ENCODE measurements at places on chromosomes 7 and 10.
A peak's percentile ranks its signal among the peaks of the same experiment; 100 is the strongest.

DNA sequence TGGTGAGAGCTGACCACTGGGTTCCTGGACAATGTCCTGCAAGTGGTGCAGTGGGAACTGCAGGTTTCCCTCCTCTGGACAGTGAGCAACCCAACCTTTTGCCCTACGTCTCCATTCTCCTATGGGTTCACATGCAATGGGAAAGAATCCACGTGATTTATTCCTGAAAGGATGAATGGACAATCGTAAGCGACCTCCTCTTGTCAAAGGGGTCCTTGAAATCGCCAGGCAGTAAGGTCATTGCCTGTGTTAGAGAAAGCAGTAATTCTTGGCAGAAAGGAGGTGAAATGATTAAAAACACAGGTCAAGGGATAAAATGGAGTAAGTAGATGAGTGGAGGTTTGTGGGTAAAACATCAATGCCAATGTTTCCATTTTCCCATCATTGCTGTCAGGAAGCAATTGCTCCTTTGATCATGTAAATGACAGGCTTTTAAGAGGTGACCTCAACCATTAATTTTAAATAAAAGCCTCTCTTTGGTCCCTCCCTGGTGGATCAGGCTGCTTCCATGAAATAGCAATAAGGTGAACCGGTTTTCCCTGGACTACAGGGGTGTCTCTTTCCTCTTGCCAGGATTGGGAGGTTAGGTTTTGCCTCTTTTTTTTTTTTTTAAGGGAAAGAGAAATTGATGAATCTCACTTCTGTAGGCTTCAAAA, 330.0 kb upstream of the PRKCQ start:
- DNase-seq = no peak

- no peak for DNase-seq
These were observed 15.3 kb downstream of the NUDT5 start for GRCh38 chr10:12180221-12180974.

- no peak for DNase-seq
These were observed 607.9 kb upstream of the MKI67 start for GRCh38 chr10:128734161-128734560.

DNA sequence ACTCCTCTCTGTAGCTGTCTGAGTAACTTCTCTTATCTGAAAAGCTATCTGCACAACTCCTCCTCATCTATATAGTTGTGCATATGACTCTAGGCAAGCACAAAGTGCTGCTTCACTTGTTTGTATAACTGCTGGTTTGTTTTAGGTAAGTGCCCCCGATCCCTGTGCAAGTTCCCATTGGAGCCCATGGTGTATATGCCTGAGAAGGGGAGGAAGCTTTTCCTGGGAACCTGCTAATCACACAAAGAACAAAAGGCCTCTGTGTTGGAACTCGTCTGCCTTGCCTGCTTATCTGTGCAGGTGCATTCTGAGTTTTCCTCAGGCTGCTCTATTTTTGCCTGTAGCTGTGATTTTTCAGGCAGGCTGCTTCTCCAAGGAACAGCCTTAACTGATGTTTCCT, 23.2 kb upstream of the PHF14 start:
- DNase-seq = no peak

DNA sequence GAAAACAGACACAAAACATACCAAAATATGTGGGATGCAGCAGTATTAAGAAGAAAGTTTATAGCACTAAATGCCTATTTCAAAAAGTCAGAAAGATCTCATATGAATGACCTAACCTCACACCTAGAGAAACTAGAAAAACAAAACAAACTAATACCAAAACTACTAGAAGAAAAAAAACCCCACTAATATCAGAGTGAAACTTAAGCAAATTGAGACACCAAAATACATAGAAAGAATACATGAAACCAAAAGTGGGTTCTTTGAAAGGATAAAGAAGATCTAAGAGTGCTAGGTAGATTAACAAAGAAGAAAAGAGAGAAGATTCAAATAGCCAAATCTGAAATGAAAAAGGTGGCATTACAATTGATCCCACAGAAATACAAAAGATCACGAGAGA, 494.1 kb downstream of the SH2D4B start:
- no peak for DNase-seq

- DNase-seq = no peak
These were observed 579 bp downstream of the IDI1 start for GRCh38 chr10:1048349-1048731.

GRCh38 chr10:42475168-42476098, 162.9 kb downstream of the ZNF33B start:
- peak; percentile 29 for DNase-seq

- no peak for DNase-seq
These were observed 201.5 kb downstream of the LRMDA start for GRCh38 chr10:75632805-75633462.

DNA sequence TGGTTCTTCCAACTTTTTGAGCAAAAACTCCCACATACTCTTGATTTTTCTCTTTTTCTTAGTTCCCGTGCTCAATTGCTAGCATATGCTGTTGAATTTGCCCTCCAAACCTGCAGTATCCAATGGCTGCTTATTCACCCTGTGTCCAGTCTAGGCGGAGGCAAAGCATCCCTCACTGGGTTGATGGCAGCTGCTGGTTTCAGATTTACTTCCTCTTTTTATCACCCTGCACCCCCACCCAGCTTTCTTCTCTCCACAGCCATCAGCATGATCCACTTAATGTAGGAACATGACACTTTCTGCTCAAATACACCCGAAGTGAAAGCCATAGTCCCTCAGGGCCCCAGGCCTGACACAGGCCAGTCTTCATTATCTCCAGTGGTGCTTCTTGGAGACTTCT, 87.6 kb upstream of the ADARB2 start:
- DNase-seq = no peak

DNA sequence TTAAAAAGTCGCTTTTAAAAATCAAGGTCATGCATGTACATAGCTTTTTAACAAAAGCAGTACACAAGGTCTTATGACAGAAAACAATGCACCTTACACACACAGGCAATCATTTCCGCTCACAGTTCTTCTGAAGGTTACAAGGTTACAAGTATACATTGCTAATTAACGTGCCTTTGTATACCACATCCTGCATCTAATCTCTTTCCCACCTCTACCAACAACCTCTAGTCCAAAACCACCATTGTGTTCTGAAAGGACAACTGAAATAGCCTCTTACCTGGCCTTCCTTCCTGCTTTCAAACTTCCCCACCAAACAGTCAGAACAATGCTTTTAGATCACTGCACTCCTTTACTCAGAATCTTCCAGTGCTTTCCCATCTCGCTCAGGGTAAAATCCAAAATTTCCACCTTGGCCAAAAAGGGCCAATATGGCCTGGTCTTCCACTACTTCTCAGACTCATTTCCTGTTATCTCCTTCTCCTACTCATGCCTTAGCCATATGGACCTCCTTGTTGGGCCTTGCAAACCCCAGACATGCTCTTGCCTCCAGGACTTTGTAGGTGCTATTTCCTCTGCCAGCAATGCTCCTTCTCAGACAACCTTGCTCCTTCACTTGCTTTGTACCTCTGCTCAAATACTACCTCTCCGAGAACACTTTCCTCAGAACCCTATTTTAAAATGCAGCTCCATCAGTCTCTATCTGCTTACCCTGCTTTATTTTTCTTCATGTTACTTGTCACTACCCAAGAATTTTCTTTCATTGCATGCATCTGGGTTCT, 205.4 kb downstream of the DNAJC1 start:
- no peak for DNase-seq

GRCh38 chr7:90671571-90671970, 75.5 kb downstream of the CDK14 start:
- DNase-seq = no peak

DNA sequence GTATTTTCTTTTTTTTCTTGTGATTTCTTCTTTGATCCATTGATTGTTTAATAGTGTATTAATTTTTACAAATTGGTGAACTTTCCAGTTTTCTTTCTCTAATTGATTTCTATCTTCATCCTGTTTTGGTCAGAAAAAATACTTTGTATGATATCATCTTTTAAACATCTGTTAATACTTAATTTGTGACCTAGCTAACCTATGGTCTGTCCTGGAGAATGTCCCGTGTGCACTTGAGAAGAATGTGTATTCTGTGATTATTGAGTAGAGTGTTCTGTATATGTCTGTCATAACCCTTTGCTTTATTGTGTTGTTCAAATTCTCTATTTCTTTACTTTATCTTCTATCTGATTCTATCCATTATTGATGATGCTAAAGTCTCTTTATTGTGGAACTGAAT, 65.8 kb upstream of the ZEB1 start:
- no peak for DNase-seq
